ENCODE measurements at places on chromosomes 6 and 20.
A peak's percentile ranks its signal among the peaks of the same experiment; 100 is the strongest.

- no peak for DNase-seq
These were observed 123.2 kb downstream of the RIN2 start for GRCh38 chr20:19881080-19881840.

DNA sequence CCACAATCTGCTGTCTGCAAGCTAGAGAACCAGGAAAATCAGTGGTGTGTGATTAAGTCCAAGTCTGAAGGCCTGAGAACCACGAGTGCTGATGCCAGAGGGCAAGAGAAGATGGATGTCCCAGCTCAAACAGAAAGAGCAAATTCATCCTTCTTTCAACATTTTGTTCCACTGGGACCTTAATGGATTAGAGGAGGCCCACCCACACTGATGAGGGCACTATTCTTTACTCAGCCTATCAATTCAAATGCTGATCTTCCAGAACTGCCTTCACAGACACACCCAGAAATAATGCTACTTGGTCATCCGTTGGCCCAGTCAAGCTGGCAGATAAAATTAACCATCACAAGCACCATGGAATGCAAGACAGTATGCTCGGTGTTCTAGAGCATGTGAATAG, 226.6 kb upstream of the SASH1 start:
- DNase-seq: no peak

- DNase-seq: no peak
These were observed 105.8 kb upstream of the SPTLC3 start for GRCh38 chr20:12902992-12903391.

DNA sequence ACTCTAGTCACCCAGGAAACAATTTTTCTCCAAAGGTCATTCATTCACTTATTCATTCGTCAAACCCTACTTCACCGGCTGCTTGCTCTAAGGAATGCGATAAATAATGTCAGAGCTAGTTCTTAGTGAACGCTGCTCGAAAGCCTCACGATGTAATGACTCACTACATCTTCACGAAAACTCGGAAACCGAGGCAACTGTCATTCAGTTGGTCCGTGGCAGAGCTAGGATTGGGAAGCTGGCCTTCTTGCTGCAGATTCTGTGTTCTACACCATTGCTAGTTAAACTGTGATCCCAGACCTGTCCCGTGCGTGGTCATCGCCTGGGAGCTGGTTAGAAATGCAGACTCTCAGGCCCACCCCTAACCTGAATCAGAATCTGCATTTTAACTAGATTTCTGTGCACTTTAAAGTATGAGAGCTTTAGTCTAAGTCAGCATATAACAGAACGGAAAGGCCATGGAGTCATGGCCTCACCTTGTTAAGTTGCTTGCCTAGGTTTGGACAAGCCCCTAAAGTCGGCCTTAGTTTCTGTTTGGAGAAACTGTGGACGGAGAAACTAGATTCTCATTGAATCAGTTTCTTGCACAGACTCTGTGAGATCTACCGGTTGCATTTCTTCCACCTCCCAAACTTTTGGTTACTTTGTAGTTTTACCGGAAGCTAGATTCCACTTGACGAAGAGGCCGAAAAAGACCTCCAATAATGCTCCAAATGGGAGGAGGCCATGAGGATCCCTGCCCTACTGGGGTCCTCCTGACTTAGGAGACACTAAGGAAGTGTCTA, 651 bp upstream of the CCND3 start:
- no peak for DNase-seq

DNA sequence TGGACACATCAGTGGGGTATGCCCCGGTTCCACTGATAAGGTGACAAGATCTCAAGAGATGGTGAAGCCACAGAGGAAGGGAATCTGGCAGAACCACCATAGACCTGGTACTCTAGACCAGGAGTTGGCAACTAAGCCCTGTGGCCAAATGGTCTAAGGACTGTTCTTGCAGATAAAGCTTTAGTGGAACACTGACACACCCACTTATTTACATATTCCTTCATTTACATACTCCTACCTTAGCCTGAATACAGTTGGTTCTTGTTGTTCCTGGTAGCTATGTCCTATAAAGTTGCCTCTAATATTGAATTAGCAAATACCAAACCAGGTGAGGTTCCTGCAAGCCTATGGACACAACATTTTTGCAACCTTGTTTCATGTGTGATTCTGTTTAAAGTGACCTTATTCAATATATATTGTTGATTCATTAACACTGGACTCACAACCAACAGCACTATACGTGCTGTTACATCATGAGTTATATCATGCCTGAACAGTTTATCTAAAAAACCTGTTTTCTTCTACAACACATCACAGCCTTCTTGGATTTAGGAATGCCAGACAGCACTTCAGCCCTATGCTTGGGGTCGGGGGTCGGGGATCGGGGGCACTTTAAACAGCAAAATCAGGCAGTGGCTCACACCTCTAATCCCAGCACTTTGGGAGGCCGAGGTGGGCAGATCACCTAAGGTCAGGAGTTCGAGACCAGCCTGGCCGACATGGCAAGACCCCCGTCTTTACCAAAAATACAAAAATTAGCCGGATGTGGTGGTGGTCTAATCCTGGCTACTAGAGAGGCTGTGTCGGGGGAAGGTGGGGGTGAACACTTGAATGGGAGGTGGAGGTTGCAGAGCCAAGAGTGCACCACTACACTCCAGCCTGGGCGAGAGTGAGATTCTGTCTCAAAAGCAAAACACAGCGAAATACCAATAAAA, 2.5 kb downstream of the CCDC167 start:
- no peak for DNase-seq

GRCh38 chr20:15986690-15987089, 586.6 kb downstream of the KIF16B start:
- DNase-seq: no peak

DNA sequence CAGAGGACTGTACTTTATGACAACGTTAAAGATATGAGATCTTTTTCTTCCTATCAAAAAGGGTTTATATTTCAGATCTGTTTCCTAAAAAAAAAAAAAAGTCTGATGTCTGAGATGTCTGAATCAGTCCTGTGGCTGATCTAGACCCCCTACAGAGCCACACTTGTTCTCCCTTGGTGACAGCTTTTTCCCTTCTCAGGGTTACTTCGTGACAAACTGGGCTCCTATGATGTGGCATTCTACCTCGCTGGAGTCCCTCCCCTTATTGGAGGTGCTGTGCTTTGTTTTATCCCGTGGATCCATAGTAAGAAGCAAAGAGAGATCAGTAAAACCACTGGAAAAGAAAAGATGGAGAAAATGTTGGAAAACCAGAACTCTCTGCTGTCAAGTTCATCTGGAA, 134.5 kb downstream of the SLC16A10 start:
- peak; percentile 25 for DNase-seq

- DNase-seq: no peak
These were observed 17.9 kb downstream of the RRBP1 start for GRCh38 chr20:17664025-17664633.
